Choroid plexus epithelial cell (primary cell): ENCODE measurements at places on chromosomes 5 and 9.

DNA sequence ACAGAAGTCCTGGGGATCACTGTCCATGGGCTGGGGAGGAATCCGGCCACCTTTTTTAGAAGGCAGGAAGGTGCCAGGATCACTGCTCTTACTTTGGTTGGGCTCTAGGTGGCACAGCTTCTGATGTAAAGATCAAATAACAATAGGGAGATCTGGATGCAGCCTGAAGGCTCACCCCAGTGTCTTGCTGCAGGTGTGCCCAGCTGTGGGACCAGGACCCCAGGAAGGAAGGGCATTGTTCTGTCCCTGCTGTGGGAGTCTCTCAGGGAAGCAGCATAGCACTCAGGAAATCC lies 69.6 kb downstream of the DAB2IP start:
- DNase-seq = no peak

GRCh38 chr5:14902826-14903560 lies 31.4 kb upstream of the ANKH start:
- DNase-seq = no peak

GRCh38 chr5:159043590-159043989 lies 56.1 kb downstream of the EBF1 start:
- no peak for DNase-seq

GRCh38 chr5:112923148-112923917 lies 1.3 kb upstream of the REEP5 start:
- no peak for DNase-seq

DNA sequence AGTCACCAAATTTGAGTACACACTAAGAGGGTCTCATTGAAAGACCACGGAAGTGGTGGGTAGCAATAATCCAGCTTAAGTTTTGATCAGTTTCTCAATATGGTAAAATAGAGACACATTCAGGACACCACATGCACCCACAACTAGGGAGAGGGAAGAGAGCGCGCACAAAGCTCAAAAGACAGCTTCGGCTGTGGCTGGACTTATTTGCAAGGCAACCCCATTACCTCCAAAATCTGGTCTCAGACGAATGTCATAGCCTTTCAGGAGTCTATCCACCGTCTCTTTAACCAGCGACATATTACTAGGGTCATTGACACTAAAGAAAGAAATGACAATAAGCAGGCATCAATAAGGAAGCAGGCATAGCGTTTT lies 443 bp downstream of the GABRB2 start:
- no peak for DNase-seq

- no peak for DNase-seq
These were observed 10.6 kb upstream of the AJM1 start for GRCh38 chr9:136831720-136832104.

GRCh38 chr5:13919786-13920185 lies 24.7 kb downstream of the DNAH5 start:
- DNase-seq = no peak

DNA sequence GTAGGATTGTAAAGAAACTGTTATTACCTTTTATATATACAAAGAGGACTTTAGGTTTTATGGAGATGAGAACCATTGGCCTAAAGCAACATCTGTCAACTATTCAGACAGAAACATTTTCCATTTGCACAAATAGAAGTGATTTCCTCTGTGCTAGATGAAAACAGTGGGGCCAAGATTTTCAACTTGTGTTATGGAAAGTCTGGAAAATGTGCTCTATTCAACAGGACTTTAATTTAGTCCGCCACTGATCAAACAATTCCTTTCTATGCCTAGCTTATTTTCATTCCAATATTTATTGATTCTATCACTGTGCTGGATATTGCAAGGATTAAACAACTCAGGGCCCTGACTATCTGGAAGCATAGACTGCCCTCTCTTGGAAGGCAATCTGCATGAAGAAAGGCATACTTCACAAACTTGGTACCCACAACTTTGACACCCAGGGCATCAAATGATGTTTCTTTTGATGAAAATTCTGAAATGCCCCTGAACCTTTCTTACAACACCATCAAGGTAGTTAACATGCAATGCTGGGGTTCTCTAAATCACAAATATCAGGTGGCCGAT lies 126.6 kb upstream of the HMHB1 start:
- DNase-seq = peak; percentile 75

GRCh38 chr9:104206766-104207165 lies 112.7 kb downstream of the SMC2 start:
- DNase-seq = no peak

GRCh38 chr5:402615-403359 lies 40.2 kb upstream of the EXOC3 start:
- DNase-seq = no peak

GRCh38 chr9:95018099-95018936 lies 291.8 kb downstream of the AOPEP start:
- DNase-seq = peak; percentile 81

DNA sequence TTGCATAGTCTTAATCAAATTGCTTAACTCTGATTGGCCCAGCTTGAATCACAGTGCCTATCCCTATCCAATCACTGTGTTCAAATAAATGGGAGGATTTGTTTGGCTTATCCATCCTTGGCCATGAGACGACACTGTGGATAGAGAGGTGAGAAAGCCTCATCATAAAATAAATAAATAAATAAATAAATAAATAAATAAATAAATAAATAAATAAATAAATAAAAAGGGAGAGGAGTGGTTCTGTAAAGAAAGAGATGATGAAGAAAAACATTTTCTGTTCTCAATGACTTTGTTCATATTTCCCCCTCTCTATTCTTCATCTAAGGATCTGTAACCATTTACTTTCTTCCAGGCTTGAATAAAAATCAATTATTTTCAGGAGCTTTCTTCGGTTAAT lies 74.7 kb downstream of the PTPRD start:
- DNase-seq = no peak

DNA sequence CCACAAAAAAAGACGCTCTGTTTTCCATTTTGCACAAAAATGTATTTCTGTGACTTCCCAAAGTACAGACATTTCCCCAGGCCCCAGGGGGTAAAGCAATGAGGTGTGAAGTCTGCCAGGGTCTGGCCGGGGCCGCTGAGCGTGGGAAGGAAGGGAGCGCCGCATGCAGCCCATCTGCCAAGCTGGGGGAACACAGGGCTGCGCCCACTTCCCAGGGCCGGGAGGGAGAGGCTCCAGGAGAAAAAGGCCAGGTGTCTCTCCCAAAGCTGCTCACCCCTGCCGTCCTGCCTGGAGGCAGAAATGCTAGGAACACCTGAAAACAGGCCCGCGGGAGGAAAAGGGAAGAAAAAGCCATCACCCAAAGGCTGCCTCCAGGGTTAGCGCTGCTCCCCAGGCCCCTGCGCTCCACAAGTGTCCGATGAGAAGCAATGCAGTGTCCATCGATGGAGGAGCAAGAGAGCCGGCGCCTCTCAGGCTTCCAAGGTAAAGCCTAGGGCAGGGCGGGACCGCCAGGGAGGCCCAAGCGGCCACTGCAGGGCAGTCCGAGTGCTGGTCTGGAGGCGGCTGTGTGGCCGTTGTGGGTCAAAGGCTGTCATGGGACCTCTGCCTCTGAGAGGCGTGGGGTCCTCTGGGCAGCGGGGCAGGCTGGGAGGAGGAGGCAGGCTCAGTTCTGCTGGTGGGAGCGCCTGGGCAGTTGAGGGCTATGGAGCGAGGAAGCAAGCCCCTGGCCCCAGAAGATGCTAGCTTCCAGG lies 6.0 kb upstream of the ZDHHC12 start:
- no peak for DNase-seq

DNA sequence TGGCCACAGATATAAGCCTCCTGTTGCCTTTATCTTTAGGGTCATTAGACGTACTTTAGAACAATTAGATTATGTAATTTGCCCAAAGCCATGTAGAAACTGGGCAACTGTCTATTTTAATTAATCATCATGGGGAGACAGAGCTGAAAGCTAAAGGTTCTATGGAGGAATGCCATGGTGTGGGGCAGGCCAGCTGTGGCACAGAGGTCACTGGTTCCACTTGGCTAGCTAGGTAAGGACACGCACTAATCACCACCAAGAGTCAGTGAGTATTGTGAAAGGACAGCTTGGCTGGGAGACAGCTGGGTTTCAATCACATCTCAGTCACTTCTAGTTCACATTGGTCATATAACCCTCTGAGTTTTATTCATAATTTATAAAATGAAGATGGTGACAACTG lies 81.7 kb downstream of the HMHB1 start:
- no peak for DNase-seq

DNA sequence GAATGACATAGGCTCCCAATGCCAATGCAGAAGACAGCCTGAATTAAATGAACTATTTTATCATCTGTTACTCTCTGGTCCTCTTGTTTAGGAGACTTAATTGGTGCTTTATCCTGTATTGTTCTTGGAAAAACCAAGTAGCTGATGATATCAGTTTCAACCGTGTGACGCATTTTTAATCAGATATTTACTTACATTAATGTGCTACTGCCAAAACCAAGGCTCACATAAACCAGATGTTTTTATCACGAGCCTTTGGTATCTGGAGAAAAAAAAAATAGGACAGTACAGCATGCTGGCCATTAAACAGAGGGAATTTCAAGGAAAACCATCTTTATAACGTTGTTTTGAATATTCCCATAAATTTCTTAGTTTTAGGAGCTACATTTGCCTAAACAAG lies 90.1 kb downstream of the ICE1 start:
- DNase-seq = no peak

- DNase-seq = no peak
These were observed 60.4 kb downstream of the GLRA1 start for GRCh38 chr5:151864061-151864748.

DNA sequence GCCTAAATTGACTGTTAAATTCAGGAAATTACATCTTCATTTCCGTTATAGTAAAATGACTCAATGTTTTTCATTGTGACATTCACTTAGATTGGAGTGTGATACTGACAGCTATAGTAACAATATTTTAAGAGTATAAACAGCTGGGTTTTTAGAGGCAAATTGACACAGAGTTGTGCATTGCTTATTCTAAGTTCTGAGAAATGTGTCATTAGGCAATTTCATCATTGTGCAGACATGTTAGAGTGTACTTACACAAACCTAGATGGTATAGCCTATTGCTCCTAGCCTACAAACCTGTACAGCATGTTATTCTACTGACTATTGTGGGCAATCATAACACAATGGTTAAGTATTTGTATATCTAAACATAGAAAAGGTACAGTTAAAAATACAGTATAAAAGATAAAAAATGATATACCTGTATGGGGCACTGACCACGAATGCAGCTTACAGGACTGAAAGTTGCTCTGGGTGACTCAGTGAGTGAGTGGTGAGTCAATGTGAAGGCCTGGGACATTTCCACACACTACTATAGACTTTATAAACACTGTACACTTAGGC lies 132.7 kb downstream of the PDE4D start:
- peak; percentile 86 for DNase-seq

DNA sequence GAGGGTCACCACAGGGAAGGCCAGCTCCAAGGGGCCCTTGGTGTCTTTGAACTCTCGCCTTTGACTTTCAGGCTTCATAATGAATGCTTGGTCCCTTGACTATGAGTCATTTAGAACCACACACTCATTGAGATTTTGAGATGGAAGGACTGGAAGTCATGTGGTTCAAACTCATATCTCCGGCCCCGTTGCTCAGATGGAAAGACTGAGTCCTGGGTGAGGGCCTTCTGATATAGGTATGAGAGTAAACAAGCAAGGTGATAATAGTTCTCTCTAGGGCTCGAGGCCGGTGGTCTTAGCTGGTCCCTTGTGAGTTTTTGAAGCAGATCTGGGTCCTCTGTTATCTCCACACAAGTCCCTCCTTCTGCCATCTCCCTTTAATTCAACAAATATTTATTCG lies 210.6 kb downstream of the PAX5 start:
- no peak for DNase-seq

- no peak for DNase-seq
These were observed 86.3 kb upstream of the MELK start for GRCh38 chr9:36486329-36486932.

GRCh38 chr5:176784218-176785165 lies 25.9 kb upstream of the UNC5A start:
- DNase-seq = peak; percentile 88

GRCh38 chr5:138445547-138446271 lies 6.9 kb downstream of the REEP2 start:
- DNase-seq = no peak

DNA sequence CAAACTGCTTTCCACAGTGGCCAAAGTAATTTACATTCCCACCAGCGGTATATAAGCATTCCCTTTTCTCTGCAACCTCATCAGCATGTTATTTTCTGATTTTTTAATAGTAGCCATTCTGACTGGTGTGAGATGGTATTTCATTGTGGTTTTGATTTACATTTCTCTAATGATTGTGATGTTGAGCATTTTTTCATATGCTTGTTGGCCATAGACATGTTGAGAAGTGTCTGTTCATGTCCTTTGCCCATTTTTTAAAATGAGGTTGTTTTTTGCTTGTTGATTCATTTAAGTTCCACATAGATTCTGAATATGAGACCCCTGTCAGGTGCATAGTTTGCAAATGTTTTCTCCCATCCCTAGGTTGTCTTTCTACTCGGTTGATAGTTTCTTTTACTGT lies 254.5 kb upstream of the MPDZ start:
- no peak for DNase-seq

DNA sequence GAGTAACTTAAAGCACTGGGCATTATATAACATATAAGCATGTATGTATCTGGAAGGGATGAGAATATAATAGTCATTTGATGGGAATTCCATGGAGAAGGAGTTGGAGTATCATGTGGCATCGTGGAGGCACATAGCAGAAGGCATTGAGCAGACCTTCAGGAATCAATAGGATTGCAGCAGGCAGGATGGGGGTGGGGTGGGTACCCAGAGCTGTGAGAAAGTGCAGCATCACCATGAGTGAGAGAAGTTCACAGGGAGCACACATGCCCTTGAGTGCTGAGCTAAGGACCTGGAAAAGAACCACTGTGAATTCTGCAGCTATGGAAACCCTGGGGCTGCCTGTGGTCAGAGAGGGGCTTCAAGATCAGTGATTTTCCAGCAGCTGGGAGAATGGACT lies 57.3 kb downstream of the MED10 start:
- no peak for DNase-seq
